ENCODE measurements at places on chromosomes 2 and 18. TPM values are rescaled to one million over a fixed set of nuclear protein-coding genes. Genes with fewer than 3 reads are reported as not detected.

DNA sequence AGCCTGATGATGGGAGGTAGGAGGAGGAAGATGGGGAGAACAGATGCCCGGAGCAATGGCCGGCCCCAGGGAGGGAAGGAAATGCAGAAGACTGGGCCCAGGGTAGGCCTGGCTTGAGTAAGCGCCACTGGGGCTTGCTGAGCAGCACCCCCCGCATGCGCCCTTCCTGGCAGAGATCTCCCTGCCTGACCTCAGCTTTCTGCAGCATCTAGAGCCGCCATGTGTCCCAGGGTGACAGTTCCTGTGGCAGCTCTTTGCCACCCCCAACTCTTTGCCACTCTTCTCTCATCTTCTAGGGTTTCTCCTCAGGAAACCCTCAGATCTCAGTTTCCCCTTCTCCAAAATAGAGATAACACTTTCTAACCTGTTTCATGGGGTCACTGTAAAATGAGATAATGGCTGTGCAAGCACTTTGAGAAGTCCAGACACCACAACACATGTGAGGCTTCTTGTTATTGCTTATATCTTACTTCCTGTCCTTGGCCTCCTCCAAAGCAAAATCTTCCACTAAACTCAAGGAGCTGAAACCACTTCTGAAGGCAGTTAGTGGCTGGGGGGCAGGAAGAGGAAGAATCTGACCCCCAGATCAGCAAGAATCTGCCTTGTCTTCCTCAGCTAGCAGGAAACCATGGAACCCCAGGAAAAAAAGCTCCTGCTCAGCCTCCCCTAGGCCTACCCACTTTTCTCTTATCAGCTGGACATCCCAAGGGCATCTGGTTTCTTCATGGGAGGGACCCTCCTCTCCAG, 64.9 kb downstream of the EPAS1 start:
- DNase-seq = no peak

DNA sequence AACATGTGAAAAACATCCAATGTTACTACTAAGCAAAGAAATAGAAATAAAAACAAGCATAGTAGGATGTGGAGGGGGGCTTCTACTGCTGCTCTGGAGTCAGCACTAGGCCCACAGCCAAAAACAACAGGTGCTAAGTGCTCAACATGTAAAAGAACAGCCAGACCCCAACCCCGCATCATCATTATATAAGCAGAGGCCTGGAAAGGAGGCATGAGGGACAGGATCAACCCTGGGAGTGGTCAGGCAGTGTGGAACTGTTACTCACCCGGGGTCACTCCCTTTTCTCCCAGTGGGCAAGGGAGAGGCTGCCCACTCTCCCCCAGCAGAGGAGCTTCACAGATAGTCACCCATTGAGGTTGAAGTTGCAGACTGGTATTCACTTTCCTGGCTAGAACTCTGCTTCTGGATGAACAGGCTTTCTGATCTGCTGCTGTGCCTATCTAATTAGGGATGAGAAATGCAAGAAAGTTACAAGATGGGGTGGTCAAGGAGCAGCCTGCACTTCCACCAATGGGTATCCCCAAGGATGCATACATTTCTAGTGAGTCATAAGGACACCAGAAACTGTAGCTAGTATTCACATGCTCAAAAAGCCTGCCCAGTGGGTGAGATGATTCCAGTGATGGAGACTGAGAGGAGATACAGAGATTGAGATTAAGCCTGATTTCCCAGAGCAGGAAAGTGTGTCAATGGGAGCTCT, 480.1 kb upstream of the TCF4 start:
- no peak for DNase-seq

GRCh38 chr2:28490558-28490957, 5.3 kb upstream of the PLB1 start:
- DNase-seq = no peak

GRCh38 chr2:176114120-176114929, 2.3 kb upstream of the HOXD10 start:
- DNase-seq = no peak

DNA sequence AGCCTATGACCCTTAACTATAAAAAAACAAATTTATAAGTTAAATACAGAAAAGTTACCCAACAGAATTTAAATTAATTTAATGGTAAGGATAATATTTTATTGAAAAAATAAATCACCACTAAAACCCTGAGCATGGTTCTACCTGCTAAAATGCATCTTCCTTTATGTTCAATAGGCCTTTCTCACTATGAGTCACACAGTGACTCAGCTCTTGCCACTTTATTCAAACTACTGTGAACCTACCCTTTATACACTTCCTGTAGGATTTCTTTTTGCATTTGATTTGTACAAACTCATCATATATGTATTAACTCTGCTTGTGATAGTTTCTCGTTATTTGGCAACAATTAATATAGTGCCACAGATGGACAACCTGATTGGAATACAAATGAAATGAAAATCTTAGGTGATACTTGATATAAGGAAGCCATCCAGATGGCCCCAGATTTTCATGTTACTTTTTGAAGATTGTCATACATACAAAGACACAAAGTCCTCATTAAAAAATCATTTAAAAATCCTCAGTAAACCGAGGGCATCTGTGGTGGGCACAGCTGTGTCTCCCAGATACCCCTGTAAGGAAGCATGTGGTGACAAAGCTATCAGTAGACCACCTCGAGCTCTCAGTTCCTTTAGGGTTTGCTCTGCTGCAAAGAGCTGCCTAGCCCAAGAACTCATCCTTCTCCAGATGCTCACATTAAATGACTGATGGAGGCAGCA, 55.2 kb upstream of the COBLL1 start:
- DNase-seq = no peak

DNA sequence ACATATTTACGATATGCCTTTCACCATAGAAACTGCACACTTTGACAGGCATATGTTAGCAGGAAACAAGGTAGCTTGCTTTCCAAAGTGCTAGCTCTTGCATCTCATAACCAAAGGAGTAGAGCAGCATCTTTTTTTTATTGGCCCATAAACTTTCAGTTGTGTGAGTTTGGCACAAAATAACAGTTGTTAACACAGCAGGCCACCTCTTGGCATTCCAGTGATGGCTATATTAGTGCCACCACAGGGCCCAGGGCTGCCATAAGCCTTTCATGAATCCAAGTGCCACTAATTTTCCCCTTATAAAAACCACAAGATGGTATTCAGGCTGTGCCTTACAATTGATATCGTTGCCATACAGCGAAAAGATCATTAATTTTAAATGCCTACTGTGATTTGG, 40.3 kb upstream of the KLF7 start:
- no peak for DNase-seq

- no peak for DNase-seq
These were observed 31.2 kb downstream of the STK17B start for GRCh38 chr2:196140213-196140612.

DNA sequence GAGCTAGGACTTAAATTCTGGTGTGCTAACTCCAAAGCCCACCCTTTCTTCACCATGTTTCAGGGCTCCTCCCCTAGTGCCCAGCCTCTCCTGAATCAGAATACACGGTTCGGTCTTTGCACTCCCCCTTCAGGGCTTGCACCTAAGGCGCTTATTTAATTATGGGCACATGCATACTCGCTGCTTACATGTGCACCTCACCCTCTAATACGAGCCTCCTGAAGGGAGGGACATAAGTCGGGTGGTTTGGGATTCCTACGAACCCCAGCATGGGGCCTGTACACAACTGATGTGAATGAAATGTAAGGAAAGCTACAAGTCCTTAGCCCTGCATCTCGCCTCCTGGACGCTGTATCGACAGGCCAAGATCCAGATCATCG, 435 bp downstream of the IFT172 start:
- DNase-seq = no peak

The DLX1 gene
- total RNA-seq = not detected

DNA sequence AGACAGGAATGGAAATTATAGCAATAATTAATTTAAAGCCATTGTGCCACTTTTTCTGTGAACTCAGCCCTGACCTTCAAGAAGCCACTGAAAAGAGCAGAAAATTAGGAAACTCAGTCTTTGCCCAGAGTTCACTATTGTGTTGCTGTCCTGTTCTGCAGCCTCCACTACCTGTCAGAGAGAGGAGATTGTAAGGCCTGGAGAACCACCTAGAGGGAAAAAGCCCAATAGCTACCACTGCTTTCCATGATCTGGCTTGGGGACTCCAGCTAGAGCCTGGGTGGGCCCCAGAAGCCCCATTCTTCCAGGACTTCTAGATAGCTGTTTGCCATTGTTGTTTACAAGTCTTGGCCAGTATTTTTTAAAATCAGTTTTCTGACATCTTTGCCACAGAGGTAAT, 176.1 kb upstream of the KLF7 start:
- DNase-seq = no peak

- no peak for DNase-seq
These were observed 190.4 kb downstream of the PMAIP1 start for GRCh38 chr18:60090170-60090569.

DNA sequence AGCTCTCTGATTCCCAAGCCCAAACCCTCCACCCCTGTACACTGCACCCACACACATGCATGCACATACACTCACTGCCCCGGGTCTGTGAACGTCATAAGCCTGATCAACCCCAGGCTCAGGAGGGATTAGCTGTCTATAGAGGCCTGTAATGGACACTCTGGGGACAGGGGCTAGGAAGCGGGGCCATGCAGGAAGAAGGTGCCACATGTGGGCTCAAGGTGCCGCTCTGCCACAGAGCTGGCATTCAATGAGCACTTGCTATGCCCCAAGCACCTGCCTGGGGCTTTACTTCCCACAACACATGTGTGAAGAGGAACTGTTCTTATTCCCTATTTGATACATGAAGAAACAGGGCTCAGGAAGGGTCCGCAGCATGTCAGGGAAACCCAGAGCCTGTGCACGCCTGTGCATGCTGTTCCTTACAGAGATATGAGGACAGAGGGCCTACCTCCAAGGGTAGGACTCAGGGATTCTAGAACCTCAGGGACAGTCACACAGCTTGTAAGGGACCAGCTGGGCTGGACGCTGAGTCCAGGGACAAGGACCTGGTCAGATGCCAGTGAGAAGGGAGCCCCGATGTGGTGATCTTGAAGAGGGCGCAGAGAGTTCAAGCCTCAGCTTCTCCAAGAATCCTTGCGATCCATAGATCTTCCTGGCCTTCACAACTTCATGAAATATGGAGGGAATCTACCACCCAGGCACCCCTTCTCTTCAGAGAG, 5.0 kb downstream of the BIN1 start:
- no peak for DNase-seq

- peak; percentile 57 for DNase-seq
These were observed 66.7 kb upstream of the HAAO start for GRCh38 chr2:42859006-42859552.

The AUP1 gene
- 133 TPM for total RNA-seq

The NOTO gene
- total RNA-seq = not detected

The TMEM182 gene
- not detected for total RNA-seq

GRCh38 chr2:68732036-68732932, 2.3 kb upstream of the ARHGAP25 start:
- DNase-seq = peak; percentile 53

GRCh38 chr18:35397976-35398375, 20.8 kb upstream of the ZNF396 start:
- DNase-seq = no peak

The COL3A1 gene
- 81.3 TPM for total RNA-seq

DNA sequence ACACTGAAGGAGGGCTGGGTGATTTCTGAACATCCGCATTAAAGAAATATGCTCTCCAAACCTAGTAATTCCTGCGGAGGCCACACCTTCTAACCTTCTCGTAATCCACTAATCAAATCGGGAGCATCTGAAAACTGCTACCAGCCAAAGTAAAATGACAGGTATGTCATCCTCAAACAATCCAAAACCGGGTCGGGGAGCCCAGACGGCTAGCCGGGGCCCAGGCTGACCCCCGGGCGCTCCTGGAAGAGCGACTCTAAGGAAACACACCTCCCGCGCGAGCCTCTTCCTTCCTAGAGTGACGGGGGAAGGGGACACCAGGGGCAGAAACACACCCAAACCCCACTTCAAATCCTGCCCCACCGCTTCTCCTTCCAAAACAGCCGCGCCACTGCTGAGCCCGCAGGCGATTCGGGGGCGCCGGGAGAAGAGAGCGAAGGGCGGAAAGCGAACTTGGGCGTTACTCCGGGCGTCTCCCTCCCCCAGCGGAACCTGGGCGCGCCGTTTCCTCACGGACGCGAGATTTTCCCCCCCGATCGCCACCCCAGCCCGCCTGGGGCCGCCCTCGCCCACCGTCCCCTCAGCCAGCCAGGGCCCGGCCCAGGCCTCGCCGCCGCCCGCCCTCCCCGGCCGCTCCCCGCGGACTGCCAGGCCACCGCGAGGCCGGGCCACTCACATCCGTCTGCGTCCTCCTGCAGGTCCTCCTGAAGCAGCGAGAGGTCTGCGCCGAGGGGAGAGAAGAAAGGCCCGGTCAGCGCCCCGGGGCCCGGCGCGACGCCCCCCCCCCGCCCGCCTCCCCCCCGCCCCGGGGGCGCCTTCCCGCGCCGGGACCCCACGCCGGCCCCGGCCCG, 584 bp downstream of the PPP4R1 start:
- DNase-seq = peak; percentile 15

GRCh38 chr2:166297951-166298350, 77.8 kb downstream of the SCN9A start:
- DNase-seq = no peak

DNA sequence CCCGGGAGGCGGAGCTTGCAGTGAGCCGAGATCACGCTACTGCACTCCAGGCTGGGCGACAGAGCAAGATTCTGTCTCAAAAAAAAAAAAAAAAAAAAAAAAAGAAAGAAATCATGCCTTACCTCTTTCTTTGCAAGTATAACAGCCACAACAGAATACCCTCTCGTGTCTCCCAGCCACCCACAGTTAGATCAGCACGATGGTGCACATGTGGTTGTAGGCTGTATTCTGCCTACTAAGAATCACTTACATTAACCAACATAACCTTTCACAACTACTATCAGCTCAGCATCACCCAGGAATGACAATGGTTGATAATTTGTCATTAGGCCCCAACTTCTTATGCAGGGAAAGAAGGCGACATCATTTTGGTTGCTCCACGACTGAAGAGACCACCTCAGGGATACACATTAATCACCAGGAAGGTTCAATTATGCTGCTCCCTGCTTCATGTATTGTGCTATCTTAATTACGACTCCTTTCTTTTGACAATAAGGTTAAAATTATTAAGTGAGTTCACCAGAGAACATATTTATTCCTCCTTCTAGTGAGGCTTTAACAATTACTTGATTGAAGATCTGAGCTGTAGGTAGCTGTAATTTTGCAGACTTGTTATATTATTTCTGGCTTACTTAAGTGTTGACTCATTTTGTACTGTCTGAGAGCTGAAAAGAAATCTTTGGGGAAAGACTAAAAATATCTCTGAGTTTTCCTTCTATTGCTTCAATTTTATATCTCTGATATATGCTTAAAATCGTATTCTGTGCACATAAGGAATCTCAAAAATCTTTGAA, 120.1 kb downstream of the LRP1B start:
- DNase-seq = no peak

DNA sequence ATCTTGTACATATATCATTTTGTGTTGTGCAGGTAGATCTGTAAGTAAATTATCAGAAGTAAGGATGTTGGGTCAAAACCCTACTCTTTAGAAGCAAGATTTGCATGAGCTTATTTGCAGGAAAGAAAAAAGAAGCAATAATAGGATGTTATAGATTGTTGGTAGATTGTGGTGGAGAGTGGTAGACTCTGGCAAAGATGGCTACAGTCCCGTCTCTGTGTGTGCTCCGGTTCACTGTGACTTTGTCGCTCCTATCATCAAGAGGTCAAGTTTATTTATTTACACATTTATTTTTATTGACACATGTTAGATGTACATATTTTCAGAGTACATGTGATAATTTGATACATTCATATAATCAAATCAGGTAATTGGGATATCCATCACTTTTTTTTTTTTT, 81.0 kb upstream of the NDUFV2 start:
- no peak for DNase-seq

Measured in tibial nerve (tissue), 4 donors.